MCF 10A (cell line): ENCODE measurements at places on chromosomes 2 and 18. TPM values are rescaled to one million over a fixed set of nuclear protein-coding genes. Genes with fewer than 3 reads are reported as not detected.
A peak's percentile ranks its signal among the peaks of the same experiment; 100 is the strongest.

GRCh38 chr2:144162652-144163051, 357.3 kb downstream of the ZEB2 start:
- no peaks in the 10 kb centered on the region for H3K27me3 ChIP-seq
- H3K4me3 ChIP-seq, result no peak overlapping the region
- peak; percentile 40 for DNase-seq
- H3K27ac ChIP-seq, result no peak overlapping the region
- H3K36me3 ChIP-seq, result no peaks in the 10 kb centered on the region

DNA sequence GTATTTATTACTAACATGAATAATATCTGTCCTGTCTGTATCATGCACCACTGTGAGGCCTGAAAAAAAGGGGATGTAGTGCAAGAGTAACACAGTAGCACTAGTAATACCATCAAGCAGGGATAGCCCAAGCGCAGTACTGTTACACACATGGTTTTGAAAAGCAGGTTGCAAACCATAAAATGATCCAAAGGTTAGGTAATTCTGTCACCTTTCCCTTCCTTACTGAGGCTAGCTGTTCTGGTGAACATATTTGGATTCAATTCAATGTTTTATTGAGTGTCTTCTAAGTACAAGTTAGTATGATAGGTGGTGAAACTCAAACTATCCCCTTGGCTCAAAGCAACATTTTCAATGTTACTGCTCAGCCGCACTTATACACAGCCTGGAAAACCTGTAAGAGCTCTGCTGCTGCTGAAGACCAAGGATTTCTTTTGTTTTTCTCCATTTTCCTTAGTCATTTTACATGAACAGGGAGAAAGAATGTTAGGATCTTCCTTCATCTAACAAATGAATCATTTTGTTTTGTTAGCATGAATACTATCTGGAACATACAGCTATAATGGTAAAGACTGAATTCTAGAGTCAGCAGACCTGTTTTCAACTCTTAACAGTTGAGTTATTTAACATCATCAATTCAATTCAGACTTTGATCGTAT, 102.5 kb upstream of the ITPRID2 start:
- H3K36me3 ChIP-seq, result no peaks in the 10 kb centered on the region
- DNase-seq, result no peak
- H3K27ac ChIP-seq, result no peak overlapping the region
- peaks cover 37% of the 10 kb centered on the region for H3K4me1 ChIP-seq

The RGPD3 gene
- total RNA-seq, result 0.20 TPM in 1 of 2 replicates, not detected in the other

DNA sequence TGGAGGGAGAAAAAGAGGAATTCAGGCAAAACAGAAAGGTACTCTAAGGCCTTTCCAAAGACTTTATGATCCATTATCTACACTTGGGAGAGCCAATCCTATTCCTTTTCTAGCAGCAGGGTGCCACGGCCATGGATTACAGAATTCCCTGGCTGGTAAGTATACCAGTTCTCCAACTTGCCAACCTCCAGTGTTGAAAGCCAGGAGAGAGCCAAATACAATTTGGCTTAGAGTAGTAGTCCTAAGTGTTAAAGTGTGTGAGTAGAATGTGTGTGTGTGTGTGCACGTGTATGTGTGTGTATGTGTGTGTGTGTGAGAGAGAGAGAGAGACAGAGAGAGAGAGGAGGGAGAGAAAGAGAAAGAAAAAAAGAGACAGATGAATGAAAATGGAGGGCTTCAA, 43.3 kb downstream of the WDPCP start:
- no peak overlapping the region for H3K4me3 ChIP-seq
- no peak for DNase-seq
- H3K27me3 ChIP-seq, result no peaks in the 10 kb centered on the region
- no peaks in the 10 kb centered on the region for H3K4me1 ChIP-seq
- no peak overlapping the region for H3K27ac ChIP-seq
- H3K36me3 ChIP-seq, result peaks cover 10% of the 10 kb centered on the region

The NYAP2 gene
- not detected in 2 replicates for total RNA-seq
